ENCODE measurements at places on chromosomes 13 and 19. TPM values are rescaled to one million over a fixed set of nuclear protein-coding genes. Genes with fewer than 3 reads are reported as not detected.
A peak's percentile ranks its signal among the peaks of the same experiment; 100 is the strongest.

PSENEN gene
- 44.7 TPM for total RNA-seq

ZNF443 gene
- total RNA-seq = 1.9 TPM

DNA sequence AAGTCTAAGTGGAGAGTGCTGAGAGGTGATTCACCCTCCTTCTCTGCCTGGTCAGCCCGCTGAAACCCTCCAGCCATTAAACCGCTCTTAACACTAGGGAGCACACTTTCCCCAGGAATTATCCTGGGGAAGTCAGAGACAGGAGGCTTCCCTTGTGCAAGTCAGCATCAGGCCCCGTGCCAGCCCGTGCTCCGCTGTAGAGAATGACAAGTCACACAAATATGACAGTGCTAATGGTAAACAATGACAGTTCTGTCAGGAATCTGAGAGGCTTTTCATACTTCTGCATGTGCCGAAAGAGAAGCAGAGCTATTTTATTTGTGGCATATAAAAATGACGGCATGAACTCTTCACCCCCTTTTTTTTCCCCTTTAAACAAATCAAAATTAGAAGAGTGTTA, 816.9 kb upstream of the SLC10A2 start:
- DNase-seq = peak; percentile 87

- peak; percentile 93 for DNase-seq
Measured at GRCh38 chr19:41958367-41959055, 610 bp downstream of the RABAC1 start.

DNA sequence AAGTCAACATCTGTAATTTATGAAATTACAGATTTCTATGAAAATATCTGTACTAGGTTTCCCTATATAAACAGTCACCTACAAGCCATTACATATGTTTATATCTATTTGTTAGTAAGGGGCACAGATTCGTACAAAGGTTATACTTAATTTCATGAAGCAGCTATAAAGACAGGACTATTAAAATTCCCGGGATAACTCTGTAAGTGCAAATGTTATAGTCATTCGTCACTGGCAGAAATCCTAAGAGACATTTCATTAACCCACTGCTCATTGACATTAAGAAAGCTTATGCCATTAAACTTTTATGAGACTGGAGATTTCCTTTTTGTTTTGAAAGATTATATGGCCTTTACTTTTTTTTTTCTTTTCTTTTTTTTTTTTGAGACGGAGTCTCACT, 122.9 kb downstream of the MYO16 start:
- DNase-seq = no peak

- no peak for DNase-seq
Measured at GRCh38 chr19:39045506-39045905, 13.2 kb upstream of the FBXO27 start.

DNA sequence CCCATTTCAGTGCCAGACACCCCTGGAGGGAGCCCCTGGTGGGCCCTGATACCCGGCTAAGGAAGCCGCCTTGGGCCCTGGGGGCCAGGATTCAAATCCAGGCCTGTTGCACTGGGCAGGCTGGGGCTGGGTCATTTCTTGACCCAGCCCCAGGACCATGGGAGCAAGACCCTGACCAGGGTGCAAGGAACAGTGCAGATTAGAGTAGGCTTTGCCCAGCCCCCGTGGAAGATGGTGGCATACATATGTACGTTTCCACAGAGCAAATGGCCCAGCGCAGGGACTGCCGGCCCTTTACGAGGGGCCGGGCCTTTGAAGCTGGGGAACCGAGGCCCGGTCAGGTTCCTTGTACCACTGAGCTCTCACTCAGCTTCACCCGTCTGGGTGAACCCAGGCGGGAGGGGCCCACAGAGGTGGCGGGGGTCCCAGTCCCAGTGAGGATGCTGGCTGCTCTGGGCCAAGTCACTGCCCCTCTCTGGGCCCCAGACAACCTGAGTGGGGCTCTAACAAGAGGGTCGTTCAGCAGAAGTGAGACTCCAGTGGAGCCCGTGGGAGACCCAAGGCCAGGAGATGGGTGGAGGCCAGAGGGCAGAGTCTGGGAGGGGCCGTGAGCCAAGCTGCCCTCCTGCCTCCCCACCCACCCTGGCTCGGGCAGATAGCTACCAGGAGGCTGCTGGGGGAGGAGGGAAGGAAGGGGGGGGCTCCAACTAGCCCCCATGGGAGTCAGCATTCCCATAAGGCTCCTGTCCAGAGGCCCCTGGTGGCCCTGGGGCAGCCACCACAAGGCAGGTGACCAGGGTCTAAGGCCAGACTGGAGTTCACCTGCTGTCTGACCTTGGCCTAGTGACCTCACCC, 2.7 kb downstream of the MKNK2 start:
- peak; percentile 50 for DNase-seq

DNA sequence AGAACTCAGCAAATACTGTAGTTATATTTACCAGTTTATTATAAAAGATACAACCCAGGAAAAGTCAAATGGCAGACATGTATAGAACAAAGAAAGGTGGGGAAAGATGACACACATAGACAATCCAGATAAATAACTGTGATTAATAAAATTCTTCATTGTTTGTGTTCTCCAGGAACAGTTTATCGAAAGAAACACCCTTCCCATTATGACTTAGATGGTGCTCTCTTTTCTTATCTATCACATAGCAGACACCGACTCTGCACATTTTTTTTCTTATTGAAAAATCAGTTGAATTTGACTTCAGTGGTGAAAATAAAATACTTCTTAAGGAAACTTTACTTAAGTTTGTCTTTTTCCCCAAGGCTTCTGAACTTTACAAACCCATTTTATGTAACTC, 6.2 kb downstream of the ZNF708 start:
- no peak for DNase-seq

DNA sequence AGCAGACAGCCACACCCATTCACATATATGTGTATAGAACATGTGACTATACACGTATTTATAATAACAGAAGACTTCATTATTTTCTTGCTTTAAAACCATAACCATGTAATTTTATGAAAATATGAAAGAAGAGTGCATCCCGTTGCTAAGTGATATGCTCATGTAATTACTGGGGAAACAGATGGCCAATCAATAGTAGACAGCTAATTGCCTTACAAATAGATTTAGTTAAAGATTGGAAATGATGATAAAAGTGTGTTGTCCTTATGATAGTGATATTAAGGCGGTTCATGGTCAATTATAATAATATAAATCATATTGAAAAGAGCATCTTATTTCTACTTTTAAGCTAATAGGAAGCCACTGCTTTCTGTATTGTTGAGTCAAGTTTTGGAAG, 95.9 kb downstream of the RFC3 start:
- DNase-seq = no peak

ZNF470 gene
- 2.9 TPM for total RNA-seq

DNA sequence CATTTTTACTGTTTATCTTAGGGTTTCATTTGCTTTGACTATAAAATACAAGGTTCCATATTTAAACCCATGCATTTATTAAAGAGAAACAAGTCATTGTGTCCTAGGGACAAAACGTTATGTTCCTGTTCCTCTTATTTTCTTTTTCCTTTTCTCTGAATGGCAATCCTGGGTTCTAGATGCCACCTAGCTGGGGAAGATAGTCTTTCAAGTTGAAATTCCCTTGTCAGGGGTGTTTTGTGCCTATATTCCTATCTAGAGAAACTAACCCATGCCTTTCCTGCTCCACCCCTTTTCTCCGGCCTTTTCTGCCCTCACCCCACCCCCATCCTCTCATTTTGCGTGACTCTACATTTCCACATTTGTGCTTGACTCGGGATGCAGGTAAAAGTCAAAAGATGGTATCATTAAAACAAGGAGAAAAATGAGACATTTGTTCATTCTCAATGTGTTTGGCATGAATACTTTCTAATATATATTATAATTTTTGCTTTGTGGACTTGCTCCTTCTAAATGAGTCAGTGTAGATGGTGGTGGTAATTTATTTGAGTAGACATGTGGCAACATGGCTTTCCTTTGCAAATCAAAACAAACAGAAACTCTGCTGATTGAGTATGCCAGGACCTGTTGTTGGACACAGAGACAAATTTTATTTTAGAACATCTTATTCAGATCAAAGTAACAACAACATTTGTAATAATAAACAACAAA, 26.8 kb upstream of the STARD13 start:
- DNase-seq = no peak

HPN gene
- 5.5 TPM for total RNA-seq

DNA sequence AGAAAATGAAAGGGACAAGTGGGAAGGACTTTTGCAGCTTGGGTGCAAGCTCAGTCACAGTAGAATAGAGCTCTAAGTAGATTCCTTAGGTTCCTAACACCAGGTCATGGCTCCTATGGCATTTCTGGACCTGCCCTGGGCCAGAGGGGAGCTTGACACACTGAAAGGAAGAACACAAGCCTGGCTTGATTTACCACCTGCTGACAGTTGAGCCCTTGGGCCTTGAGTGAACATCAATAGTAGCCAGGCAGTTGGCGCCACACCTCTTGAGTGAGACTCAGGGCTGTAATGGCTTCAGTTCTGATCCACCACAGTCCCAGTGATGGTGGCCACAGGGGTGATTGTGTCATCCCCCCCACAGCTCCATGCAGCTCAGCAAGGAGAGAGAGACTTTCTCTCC, 221.9 kb upstream of the PCDH17 start:
- no peak for DNase-seq

- no peak for DNase-seq
Measured at GRCh38 chr13:111854403-111854802, 212.5 kb upstream of the SOX1 start.

- peak; percentile 93 for DNase-seq
Measured at GRCh38 chr19:49664171-49665035, 1.3 kb downstream of the IRF3 start.

DNA sequence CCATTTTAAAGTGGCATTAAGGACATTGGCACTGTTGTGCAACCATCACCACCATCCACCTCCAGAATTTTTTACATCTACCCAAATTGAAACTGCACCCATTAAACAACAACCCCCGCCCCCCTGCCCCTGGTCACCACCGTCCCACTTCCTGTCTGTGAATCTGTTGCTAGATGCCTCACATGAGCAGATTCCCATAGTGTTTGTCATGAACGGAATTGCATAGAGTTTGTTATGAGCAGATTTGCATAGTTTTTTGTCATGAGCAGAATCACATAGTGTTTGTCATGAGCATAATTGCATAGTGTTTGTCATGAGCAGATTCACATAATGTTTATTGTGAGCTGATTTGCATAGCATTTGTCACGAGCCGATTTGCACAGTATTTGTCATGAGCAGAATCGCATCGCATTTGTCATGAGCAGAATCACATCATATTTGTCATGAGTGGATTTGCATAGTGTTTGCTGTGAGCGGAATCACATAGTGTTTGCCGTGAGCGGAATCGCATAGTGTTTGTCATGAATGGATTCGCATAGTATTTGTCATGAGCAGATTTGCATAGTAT, 54.0 kb upstream of the GTF3A start:
- no peak for DNase-seq

DNA sequence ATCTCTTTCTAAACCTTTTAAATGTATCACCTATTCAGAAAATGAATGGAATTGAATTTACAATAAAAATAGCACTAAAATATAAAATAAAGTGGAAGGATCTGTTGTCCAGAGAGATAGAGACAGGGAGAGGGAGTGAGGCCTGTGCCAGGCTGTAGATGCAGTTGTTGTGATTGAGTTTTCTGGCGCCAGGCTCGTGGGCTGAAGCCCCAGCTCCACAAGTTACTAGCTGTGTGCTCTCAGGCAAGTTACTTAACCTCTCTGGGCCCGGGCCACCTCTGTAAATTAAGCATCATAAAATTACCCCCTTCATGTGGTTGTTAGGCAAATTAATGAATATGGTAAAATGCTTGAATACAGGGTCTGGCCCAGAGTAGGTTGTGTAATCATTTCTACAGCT, 52.3 kb upstream of the USP29 start:
- no peak for DNase-seq

DNA sequence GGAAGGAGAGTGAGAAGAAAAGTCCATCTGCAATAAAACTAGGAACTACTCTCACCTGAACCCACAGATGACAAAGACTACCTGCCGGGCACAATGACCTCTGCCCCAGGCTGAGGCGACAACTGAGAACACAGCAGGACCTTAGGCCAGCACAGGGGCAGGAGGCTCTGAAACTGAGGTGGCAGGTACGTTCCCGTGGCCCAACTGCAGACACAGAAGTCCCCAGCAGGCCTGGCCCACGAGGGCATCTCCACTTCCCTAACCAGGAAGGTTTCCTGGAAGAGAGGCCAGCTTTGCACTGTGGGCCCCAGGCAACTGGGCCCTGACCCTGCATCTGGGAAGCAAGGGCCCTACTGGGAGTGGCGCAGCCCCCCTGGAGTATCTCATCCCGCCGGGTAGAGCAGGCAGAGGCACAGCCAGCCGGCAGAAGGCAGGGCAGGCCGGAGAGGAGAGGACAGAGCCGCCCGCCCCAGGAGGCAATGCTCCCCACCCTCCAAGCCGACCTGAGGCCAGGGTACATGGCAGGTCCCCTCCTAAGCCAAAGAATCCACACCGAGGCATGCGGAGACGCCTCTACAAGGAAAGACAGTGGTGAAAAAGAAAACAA, 32.7 kb downstream of the STK24 start:
- no peak for DNase-seq

ZBTB45 gene
- 9.9 TPM for total RNA-seq

DNA sequence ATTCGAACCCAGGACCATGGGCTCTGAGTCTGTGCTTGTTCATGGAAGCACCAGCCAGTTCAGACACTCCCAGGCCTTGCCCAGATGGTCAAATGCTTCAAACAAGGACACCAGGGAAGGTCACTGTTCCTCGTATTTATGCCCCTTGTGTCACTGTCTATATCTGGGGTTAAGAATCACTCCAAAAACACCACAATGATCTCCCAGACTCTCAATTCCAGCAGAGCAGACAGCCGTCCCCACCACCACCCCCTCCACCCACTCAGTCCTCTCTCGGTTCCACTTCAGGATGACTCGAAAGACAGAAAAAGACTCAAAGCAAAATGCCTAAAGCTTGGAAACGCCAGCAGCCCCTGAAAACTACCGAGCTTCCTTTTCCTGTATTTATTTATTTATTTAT, 79.0 kb downstream of the INSR start:
- no peak for DNase-seq

DNA sequence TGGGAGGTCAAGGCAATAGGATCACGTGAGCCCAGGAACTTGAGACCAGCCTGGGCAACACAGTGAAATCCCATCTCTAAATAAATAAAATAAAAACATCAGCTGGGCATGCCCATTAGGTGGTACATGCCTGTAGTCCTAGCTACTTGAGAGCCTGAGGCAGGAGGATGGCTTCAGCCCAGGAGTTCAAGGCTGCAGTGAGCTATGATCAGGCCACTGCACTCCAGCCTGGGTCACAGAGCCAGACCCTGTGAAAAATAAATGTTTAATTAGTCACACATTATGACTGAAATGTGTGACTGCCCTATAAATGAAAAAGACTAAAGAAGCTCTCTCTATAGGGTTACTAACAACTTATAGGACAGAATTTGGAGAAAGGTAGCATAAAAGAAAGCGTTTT, 37.7 kb downstream of the USP12 start:
- DNase-seq = no peak

- no peak for DNase-seq
Measured at GRCh38 chr13:30837227-30838159, 68.6 kb upstream of the MEDAG start.

SERPINE3 gene
- not detected for total RNA-seq

APC2 gene
- 0.14 TPM for total RNA-seq

GRCh38 chr19:45471111-45471930, 3.5 kb downstream of the FOSB start:
- no peak for DNase-seq

GRCh38 chr13:39224671-39225240, 186.5 kb downstream of the NHLRC3 start:
- no peak for DNase-seq
